ENCODE measurements at places on chromosomes 6 and 20.

DNA sequence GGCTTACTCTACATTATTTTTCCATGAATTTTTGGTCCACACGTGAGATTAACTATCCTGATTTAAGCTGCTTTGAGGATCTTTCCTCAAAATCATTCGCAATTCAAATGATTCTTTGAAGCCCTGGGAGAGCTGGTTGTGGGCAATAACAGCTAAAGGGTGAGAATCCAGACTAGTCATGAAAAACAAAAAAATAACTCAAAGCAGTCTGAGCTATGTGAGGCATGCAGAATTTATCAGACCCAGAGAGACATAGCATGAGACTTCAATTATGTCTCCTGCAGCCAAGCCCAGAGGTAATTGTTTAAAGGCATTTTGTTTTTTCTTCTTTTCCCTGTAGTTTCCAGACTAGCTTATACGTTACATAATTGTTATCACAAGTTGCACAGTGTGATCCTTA, 517.3 kb upstream of the PTCHD4 start:
- no peak for DNase-seq

GRCh38 chr6:7237653-7238188, 75.3 kb downstream of the SSR1 start:
- no peak for DNase-seq

DNA sequence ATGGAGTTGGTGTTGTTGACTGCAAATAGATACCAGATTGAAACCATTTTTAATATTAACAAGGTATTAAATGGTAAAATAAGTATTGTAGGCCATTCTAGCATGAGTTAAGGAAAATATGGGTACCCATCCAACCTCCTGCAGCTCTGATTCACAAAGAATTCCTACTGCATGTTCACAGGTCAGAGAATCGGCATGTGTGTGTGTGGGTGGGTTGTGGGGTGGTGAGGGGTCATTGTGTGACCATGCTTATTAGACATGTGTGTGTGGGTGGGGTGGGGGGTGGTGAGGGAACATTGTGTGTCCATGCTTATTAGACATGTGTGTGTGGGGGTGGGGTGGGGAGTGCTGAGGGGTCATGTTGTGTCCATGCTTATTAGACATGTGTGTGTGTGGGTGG, 3.2 kb downstream of the IYD start:
- DNase-seq: no peak

- DNase-seq: no peak
Observed at GRCh38 chr20:33647603-33648395, 14.3 kb upstream of the C20orf144 start.

DNA sequence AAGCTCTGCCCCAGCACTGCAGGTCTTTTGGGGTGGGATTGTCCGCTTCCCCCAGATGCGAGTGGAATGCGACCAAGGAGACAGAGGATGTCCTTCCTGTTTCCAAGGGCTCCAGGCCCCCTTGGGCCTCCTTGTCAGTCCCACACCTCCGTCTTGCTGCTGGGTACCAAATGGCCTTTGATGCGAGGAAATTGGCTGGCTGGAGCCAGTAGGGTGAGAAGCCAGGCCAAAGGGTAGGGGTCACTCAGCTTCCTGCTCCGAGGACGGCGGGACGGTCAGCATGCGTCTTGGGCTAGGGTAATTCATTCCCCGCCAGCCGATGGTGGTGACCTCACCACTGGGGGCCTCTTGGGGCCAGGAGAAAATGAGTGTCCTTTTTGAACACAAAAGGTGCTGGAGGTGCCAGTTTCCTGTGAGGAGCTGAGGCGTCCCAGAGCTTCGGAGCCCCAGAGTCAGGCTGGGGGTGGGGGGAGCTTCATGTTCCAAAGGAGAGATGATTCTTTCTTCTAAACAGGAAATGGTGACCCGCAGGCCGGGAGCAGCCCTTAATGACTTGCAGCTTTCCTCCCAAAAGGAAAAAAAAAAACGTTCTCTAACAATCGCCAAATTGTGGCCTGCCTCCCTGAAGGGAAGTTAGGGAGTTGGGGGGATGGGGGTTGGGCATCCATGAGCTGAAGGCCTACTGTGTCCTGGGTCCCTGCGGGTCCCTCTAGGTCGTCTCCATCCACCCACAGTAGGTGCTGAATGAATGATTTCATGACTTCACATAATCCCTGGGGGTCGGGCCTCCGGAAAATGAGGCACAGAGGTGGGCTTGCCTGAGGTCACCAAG, 6.7 kb downstream of the SNAI1 start:
- DNase-seq: peak; percentile 79

DNA sequence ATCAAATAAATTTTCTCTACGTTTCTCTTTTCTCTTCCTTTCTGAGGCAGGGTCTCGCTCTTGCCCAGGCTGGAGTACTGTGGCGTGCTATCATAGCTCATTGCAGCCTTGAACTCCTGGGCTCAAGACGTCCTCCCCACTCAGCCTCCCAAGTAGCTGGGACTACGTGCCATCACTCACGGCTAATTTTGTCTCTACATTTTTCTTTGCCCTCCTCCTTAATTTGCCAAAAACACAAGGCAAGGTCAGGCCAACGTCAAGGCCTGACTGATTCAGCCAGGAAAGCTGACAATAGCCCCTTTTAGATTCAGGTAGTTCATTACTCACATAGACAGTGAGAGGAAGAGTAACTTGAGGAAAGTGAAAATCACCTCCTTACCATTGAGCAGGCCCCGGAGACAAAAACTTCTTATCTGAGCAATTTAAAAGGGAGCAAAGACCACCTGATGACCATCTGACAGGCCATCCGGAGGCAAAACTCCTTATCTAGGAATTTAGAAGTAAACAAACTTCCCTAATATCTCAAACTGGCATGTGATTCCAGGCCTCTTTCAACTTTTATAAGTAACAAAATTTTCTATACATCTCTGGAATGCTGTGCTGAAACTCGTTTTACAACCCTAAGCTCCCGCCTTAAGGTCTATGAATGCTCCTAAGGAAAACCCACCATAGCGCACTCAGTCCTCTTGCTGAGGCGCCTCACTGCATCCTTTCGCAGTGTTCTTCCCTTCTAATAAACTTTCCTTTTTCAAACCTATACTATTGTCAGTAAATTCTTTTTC, 42.1 kb upstream of the SRPK1 start:
- no peak for DNase-seq

GRCh38 chr20:17810847-17811627, 111.3 kb downstream of the BANF2 start:
- no peak for DNase-seq

DNA sequence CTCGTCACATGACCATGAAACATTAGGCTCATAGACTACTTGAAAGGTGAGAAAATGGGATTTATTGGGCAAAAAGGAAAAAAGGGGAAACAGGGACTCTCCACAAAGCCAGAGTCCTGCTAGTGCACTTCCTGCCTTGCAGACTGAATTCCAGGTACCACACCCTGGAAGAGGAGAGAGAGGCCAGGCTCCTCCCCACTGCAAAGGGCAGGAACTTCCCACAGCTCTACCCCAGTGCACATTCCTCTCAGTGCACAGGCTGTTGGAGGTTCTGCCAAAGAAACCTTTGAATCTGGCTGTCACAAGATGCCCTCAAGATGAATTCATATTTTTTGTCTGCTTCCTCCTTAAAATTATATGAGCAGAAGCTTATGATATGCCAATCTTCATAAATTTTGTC, 920.4 kb upstream of the GJE1 start:
- DNase-seq: no peak

DNA sequence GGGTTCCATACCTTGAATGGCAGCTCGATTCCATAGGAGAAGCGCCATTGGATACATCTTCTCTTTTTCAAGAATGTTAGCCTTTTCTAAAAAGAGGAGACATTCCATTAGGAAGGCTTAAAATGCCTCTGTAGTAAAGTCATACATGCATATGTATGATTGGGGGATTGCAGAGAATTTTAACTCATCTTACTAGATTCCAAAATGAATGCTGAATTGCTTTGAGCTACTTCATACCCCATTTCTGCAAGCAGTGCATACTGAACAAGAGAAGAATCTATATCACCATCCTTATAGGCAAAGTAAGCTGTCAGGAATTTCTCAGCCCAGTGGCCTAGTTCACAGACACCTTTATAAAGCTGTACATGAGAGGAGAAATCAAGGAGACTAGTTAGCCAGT, 80.3 kb downstream of the NDUFAF5 start:
- no peak for DNase-seq

DNA sequence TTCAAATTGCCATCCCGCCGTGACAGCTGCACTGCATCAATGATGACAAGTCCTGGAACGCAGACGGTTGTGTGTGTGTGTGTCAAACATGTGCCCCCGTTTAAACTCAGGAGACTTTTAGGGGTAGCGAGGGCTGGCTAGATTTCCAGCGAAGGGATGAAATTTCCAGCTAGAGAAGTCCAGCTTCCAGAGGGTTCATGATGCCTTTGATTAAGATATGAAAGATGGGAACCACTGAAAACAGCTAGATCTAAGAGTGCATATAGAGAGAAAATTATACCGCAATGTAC, 644 bp downstream of the KIZ start:
- DNase-seq: no peak

GRCh38 chr6:150684714-150685459, 85.2 kb downstream of the PLEKHG1 start:
- DNase-seq: no peak

DNA sequence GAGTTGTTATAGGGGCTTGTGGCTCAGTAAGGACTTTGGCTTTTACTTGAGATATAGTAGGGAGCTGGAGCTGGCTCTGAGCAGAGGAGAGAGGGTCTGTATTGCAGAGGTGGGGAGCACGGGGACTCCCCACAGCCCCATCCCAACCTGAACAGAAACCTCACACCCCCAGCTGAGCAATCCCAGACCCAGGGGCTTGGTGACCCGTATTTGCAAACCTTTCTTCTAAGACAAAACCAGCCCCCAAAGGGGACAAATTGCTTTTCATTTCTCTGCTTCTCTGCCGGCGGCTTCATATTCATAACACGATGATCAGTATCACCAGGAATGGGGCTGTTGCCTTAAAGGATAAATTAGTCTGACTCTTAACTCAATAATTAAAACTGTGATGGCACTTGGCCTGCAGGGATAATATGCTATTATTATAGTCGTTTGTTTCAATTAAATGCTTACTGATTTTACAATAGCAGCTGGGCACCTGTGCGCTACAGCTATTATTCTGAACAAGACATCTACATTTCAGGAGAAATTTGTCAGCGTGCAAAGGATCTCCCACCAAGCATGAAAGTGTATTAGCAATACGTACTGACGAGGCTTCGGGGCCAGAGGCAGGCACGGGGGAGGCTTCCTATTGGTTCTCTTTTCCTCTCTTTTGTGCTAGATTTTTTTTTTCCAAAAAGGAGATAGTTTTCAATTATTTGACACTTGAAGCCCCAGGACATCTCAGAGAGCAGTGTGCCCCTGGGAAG, 118.1 kb downstream of the TOX2 start:
- no peak for DNase-seq

DNA sequence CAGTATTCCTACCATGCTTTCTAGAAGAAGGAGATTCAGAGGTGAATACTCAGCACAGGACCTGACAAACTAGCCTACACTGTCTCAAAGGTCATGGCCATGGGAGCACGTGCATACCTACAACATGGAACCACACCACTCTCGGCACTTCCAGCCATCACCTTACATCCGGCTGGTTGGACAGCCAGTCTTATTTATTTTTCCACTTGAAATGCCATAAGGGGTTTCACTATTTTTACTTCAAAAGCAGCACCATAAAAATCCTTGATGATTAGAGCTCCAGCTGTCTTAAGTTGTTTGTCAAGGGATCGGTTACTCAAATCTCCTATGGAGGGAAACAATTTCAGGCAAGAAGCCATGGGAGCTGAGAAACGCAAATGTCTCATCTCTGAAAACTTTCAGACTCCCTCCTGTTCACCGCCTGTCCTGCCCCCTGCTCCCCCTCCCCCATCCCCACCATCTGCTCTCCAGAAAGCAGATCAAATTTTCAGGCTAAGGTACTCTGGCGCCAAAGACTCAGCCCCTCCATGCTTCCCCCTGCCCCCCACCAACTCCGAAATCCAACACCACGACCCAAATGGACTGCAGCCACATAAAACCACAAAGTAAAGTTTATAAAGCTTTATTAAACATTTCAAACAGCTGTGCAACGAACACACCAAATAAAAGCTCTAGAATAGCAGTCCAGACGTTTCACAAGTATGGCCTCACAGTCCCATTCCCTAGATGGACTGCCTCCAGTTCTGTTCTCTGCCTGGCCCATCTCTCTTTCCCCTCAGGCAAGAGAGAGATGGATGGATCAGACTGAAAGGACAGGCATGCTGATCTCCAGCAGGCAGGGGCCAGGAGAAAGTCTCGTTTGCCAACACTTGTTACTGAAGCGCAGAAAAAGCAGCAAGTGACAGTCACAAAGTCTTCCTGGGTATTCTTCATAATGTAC, 4.0 kb upstream of the NNAT start:
- DNase-seq: peak; percentile 83

DNA sequence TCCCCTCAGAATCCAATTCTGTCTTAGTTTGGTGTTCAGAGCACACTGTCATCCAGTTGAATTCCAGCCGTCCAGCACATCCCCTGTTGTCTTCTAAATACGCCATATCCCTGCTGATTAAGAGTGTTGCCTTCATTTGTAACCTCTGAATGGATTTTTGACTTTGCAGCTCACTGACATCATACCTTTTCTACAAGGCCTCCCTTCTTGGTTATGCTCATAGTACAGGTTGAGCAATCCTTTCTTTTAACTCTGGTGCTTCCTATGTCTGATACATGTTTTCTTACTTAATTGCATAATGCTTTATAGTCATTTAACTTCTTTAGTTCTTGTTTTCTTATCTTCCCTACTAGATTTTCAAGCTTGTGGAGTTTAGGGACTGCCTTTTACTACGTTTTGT, 36.4 kb downstream of the XRN2 start:
- DNase-seq: no peak

- DNase-seq: no peak
Observed at GRCh38 chr20:53875452-53875851, 194.9 kb downstream of the BCAS1 start.

DNA sequence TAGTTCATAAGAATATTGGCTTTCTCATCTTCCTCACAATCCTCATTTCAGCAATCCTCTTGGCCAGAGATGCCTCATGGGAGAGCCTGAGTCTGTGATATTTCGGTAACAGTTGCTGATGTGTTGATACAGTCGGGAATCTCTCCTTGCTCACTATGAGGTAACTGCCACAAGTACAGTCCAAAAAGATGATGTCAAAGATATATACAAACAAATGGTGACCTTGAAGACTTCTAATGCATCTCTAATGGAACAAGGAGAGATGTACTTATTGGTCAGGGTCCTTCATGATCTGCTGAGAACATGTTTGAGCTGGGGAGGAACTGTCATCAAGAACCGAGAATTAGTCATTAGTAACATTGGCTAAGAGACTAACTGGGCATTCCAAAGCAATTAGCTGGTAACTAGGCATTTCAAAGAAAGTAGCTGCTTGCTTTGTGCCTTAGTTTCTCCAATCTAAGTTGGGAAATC, 56.1 kb downstream of the FILIP1 start:
- peak; percentile 80 for DNase-seq

GRCh38 chr6:159071843-159072769, 27.3 kb upstream of the TAGAP start:
- DNase-seq: no peak

DNA sequence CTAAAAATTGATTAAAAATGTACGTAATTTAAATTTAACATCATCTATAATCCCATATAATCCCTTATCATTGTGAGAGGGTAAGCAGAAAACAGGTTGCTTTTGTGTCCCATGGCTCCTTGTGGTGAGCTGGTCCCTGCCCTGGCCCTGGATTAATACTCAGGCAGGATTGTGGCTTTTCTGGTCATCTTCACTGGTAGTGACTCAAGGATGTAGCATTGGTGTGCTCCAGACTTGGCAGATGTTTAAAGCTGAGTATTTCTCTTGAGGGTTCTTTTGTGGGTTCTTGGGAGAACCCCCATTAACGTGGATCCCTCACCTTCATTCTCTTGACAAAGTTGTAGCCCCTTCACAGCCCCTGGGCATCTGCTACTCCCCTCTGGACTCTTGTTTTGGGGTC, 39.3 kb downstream of the SNRNP48 start:
- no peak for DNase-seq
